Activated CD8-positive, alpha-beta memory T cell treated with anti-CD3 and anti-CD28 coated beads, Interleukin-2, amount 50 U/mL, for 48 hours (primary cell): ENCODE measurements at places on chromosomes 3 and 15.
A peak's percentile ranks its signal among the peaks of the same experiment; 100 is the strongest.

DNA sequence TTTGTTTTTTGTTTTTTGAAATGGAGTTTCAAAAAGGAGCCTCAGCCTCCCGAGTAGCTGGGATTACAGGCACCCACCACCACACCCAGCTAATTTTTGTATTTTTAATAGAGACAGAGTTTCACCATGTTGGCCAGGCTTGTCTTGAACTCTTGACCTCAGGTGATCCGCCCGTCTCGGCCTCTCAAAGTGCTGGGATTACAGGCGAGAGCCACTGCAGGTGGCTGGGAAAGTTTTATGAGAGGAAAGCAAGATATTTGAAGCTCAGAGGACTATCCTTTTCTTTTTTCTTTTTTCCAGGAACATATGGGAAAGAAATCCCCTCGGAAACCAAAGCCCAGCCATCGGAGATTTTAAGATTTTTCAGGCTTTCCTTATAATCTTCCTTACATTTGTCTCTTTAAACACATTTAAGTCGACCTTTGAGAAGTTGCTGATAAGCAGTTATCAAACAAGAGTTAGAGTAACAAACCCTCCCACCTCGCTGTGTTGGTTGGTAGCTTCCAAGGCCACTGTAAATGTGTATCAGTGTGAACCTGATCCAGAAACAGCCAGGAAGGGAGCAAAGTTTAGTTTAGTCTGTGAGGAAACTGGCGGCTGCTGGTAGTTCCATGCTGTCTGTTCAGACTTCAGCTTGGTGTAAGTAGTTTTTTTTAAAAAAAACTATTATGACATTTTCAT lies 34.5 kb upstream of the MAP3K13 start:
- no peak for DNase-seq

DNA sequence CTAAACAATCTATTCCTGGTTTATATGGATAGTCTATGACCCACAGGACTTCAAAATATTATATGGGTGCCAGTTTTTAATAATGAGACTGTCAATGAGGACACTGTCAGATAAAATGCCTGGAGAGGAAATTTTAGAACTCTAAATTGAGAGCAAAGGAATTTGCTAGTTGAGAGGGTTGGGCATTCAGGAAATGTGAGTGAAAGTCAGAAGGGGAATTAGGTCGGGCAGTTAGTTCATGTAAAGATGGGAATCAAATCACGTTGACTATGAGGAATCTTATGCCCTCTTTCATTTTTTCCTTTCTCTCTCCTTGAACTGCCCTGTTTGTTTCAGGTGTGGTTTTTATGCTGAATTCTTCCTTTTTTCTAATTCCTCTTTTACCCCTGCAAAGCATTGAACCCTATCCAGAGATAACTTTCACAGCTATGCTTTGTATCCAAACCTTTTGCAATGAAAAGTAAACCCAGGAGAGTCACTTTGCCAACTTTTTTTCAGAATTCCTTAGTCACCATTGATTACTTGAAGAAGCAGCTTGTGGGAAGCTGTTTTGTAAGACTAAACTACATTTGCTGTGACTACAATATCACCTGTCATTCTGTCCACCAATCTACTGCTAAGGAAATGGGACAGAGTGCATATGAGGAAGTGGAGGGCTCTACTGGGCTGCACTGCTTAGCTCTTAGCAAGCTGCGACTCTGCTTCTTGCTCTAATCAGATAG lies 27.8 kb downstream of the CHP1 start:
- no peak for DNase-seq

DNA sequence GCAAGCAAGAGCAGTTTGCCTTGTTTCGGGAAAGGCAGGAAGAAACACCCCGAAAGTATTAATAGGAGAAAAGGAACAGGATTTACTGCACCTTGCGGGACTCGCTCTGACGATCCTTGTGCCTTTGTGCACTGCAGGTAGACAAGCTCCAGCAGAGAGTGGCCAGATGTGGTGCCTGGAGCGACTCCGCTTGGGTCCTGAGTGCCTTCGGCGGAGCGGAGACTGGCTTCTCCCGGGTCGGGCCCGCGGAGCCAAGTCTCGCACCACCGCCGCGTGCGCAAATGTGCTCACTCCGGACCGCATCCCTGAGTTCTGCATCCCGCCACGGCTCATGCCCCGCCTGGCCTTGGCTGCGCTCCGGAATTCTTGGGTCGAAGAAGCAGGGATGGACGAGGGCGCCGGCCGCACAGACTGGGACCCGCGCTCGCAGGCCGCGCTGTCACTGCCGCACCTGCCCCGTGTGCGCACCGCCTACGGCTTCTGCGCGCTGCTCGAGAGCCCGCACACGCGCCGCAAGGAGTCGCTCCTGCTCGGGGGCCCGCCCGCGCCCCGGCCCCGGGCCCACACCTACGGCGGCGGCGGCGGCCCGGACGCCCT lies 769 bp downstream of the C2CD4A start:
- peak; percentile 66 for DNase-seq

- no peak for DNase-seq
Observed at GRCh38 chr3:168476360-168476980, 380.7 kb upstream of the GOLIM4 start.

- DNase-seq, result no peak
Observed at GRCh38 chr3:138332472-138333073, 2.9 kb upstream of the NME9 start.

DNA sequence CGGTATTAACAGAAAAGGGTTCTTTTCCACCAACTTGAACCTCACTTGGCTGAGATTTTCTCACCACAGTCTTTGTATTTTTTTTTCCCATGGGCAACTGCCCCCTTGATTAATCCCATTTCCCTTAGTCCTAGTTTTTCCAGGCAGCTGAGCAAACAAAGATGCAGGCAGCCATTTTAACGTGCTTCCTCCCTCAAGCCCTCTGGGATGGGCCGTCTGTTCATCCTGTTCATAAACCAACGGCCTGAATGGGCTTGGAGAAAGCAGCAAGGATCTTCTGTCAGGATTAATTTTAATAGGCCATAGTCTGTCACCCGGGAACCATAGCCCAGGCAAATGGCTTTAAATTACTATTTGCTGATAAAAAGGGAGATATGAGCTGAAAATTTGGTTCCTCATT lies 10.4 kb upstream of the POLR2M start:
- no peak for DNase-seq

- no peak for DNase-seq
Observed at GRCh38 chr3:138889792-138890191, 55.1 kb upstream of the PIK3CB start.

- DNase-seq, result no peak
Observed at GRCh38 chr3:115040673-115041286, 106.3 kb downstream of the ZBTB20 start.

DNA sequence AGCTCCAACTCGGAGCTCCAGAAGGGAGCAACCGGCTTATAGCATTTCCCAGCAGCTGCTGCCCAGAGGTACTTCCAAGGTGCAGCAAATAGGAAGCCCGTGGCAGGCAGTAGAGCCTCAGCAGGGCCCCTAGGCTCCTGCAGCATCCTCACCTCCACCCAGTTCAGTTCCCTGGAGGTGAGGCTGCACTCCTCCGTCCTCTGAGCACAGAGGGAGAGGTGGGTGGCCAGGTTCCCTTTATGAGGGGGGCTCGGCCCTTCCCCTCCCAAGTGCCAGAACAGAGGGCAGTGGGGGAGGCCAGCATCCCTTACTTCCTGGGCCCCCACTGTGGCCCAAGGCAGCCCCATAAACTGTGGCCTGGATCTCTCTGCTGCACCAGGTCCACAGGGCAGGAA lies 150.2 kb downstream of the ATP10A start:
- DNase-seq, result no peak

DNA sequence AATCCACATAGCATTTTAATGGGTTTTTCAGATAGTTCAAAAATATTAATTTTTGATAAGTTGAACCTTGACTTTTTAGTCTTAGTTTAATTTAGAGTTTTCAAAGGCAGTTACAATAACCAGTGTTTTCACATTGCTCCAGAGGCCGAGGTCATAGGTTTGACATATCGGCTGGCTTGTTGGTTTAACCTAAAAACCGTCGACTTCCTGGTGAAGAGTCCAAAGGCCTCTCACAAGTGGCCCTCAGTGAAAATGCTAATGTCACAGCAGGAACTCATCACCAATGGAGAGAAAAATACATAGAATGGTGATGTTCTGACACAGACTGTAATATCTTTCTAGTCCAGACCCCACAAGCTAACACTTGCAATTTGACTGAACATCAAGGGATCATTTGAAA lies 642.3 kb downstream of the PLOD2 start:
- no peak for DNase-seq

- DNase-seq, result no peak
Observed at GRCh38 chr3:127730171-127730570, 57.4 kb downstream of the ABTB1 start.

GRCh38 chr15:90294601-90295269 lies 29.3 kb downstream of the NGRN start:
- DNase-seq, result no peak

GRCh38 chr3:72733676-72734075 lies 114.6 kb downstream of the SHQ1 start:
- DNase-seq, result no peak

DNA sequence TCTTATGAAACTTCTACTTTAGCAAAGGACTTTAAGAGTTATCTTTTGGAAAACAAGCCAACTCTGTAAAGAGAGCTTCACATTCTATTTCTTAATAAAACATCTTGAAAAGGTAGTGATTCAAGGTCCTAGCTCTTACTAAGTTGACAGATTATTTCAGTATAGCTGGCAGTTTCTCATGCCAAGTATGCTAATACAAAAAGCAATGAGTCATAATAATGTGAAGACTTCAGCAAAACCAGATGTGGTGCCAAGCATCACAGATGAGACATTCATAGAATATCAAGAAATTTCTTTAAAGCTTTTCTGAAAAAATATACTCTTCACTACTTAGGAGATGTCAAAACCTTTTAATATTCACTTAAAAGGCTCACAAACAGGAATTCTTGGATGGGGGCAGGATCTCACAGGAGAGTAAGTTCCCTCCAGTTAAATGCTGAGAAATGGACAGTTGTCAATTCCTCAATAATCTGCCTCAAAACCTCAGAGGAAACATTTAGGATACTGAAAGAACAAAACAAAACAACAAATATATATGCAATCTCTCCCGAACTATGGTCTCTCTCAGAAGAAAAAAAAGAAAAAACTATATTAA lies 45.6 kb downstream of the DCBLD2 start:
- no peak for DNase-seq

GRCh38 chr15:29528276-29528675 lies 258.7 kb upstream of the NSMCE3 start:
- DNase-seq, result no peak

DNA sequence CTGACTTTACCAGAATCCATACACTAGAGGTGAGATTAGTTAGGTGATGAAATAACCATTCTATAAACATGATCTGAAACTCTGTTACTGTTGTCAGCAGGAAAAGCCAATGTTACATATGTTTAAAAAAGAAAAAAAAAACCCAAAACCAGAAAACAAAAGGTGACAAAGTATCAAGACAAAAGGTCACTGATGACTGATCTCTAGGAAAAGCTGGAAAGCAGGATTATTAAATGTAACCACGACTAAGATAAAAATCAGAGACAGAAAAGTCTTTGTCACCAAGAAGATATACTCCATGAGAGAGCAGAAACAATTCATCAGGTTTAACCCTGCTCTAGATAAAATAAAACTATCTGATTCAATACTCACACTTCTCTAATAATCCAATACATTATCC lies 5.4 kb upstream of the SETD5 start:
- no peak for DNase-seq

GRCh38 chr3:50251220-50251619 lies 15.2 kb downstream of the GNAI2 start:
- DNase-seq, result peak; percentile 68

GRCh38 chr15:39878406-39878785 lies 41.7 kb downstream of the GPR176 start:
- DNase-seq, result no peak

GRCh38 chr3:167754049-167754448 lies 18.5 kb downstream of the SERPINI1 start:
- DNase-seq, result no peak

DNA sequence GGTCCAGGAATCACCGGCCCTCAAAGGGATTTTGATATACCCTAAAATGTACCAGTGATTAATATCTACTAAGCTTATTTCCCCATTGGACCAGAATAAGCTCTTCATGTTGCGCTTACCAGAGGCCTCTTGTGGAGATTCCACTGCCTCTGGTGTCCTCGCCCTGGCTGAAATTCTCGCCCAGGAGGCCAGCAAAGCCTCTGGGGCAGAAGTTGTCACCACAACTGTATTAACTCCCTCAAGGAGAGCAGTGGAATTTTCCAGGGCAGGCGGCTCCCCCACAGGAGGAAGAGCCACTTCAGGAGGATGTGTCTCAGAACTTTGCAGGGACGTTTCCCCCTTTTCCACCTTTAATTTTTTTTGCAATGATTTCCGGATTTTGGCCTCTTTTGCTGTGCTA lies 6.9 kb downstream of the DPPA4 start:
- DNase-seq, result no peak

GRCh38 chr3:176935194-176935888 lies 261.9 kb downstream of the TBL1XR1 start:
- no peak for DNase-seq

GRCh38 chr15:56042982-56043980 lies 49.9 kb upstream of the NEDD4 start:
- no peak for DNase-seq

DNA sequence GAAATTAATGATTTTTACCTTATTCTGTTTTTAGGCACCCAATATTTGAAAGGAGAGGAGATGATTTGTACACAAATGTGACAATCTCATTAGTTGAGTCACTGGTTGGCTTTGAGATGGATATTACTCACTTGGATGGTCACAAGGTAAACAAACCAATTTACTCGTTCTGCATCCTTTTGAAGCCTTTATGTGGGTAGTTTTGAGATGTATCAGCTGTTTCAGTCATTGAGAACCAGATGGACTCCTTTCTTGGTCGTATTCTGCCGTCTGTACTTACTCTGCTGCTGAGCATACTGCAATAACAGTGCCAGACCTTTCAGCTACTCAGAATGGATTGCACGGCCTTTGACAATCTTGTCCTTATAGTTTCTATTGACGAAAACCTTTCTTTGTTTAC lies 13.3 kb downstream of the DNAJB11 start:
- no peak for DNase-seq

- DNase-seq, result no peak
Observed at GRCh38 chr3:33833408-33834095, 35.1 kb downstream of the PDCD6IP start.

DNA sequence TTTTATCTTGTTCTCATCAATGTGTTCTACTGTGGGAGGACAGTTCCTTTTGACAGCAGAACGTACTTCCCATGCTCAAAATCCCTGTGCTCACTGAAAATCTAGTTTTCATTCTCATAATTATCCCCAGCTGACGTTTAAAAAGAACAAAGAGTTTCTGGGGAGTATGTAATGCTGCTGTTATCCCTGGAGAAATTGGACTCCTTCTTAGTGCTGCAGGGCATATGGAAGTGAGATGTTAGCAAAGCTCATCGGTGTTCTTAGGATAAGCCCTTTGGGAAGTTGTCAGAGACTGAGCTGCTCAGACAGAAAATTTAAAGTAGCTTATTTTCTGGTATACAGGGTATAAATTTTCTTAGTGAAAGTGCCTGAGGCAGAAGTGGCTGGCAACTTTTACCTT lies 66.5 kb downstream of the CDAN1 start:
- no peak for DNase-seq

- DNase-seq, result no peak
Observed at GRCh38 chr3:188244395-188244861, 90.5 kb downstream of the LPP start.

- DNase-seq, result no peak
Observed at GRCh38 chr3:183880121-183880520, 4.6 kb downstream of the PARL start.

GRCh38 chr3:67030785-67031740 lies 33.0 kb downstream of the KBTBD8 start:
- DNase-seq, result no peak
